Activated T-helper 2 cell treated with anti-CD3 and anti-CD28 coated beads, Interferon-gamma antibody, Interleukin-2, Interleukin-4, amounts not matched to agents 10 μg/mL and 5 μg/mL and 100 μg/mL, durations not matched to agents 14 hours and 24 hours and 36 hours (primary cell): ENCODE measurements at places on chromosomes 5 and 9.

GRCh38 chr9:129886226-129887174 is 51.2 kb downstream of the USP20 start:
- DNase-seq = peak; percentile 56

- DNase-seq = no peak
These were observed 70.9 kb upstream of the SPOCK1 start for GRCh38 chr5:137570070-137570469.

DNA sequence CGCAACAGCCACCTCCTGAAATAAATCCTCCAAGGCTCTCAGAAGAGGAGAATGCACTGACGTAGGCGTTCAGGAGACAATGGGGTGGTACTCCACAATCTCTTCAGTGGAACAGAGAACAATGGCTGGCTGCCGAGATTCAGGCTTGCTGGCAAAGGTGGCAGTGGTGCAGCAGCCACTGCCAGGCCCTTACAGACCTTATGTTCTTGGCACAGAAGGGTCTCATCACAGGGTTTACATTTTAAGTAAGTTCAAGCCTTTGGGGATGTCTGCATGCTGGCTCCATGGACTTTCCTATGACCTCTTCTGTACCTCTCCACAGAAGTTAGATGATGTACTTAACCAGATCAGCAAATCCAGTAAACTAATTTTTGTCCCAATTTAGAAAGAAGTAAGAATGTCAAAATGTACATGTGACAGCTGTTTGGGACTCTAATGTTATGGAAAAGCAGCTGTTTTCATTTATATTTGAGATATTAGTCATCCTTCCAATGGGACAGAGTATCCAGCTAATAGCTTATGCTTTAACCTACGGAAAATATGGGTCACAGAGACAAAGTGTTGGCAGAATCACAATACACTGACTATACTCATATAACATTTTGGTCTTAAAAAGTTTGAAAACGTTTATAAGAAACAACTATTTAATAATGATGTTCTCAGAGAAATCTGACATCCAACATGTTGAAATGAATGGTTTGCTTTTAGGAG is 180.9 kb downstream of the MAPKAP1 start:
- no peak for DNase-seq

DNA sequence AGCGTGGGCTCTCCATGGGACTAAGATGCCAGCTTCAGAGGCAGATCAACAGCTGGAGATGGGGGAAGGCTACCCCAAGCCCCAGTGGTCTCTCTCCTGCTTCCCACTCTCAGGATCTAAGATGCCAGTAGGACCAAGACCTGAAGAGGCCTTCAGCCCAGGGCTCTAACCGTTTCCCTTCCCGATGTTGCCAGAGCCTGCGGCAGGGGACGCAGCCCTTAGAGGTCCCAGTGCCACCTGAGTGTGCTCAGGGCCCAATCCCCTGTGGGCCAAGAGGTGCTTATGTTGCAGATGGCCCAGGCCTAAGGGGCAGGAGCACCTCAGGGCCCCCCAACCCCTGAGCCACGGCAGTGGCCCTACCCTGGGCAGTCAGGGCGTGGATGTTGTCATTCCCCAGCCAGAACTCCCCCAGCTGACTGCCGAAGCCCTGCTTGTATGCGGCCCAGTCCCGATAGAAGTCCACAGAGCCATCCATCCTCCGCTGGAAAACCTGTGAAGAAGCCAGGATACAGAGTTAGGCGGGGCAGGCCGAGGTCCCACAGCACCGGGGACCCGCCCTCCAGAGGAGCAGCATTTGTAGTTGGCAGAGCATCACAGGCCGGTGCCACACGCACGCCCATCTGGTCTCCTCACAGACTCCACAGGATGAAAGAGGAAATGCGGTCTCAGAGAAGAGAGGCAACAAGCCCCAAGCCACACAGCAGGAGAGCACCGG is 5.4 kb downstream of the FCN1 start:
- no peak for DNase-seq

- no peak for DNase-seq
These were observed 304.7 kb upstream of the NREP start for GRCh38 chr5:112061666-112062065.

DNA sequence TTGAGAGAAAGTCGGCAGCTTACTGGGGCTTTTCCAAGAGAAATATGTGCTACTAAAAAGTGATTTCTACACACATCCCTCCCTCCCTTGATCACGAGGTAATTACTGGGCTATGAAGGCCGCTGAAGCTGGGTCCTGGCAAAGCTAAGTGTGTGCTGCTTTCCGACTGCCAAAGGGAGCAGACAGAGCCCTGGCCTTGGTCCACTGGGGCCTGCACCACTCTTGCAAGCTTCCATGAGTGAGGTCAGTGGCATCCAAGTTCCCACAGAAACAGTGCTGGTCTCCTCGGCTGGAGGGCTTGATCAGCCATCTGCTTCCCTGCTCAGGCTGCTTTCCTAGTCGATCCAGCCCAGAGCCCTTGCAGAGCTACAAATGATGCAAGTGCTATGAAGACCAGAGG is 154.8 kb upstream of the LHFPL2 start:
- DNase-seq = no peak

GRCh38 chr5:149257131-149257530 is 14.5 kb upstream of the AFAP1L1 start:
- no peak for DNase-seq

GRCh38 chr9:13480693-13481092 is 201.2 kb upstream of the MPDZ start:
- no peak for DNase-seq

DNA sequence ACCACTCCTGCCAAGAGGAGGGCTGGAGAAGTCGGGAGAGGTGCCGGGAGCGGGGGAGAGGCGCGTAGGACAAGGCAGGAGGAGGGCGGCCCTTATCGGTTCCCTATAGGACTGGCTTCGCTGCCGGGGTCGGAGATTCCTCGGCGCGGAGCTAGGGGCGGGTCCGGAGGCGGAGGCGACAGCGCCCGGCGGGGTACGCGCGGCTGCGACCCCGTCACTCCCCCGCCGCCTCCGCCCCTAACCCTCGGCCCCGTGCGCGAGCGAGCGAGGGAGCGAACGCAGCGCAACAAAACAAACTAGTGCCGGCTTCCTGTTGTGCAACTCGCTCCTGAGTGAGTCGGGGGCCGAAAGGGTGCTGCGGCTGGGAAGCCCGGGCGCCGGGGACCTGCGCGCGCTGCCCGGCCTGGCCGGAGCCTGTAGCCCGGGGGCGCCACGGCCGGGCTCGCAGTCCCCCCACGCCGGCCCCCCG is 2.0 kb downstream of the GLIS3 start:
- peak; percentile 33 for DNase-seq

DNA sequence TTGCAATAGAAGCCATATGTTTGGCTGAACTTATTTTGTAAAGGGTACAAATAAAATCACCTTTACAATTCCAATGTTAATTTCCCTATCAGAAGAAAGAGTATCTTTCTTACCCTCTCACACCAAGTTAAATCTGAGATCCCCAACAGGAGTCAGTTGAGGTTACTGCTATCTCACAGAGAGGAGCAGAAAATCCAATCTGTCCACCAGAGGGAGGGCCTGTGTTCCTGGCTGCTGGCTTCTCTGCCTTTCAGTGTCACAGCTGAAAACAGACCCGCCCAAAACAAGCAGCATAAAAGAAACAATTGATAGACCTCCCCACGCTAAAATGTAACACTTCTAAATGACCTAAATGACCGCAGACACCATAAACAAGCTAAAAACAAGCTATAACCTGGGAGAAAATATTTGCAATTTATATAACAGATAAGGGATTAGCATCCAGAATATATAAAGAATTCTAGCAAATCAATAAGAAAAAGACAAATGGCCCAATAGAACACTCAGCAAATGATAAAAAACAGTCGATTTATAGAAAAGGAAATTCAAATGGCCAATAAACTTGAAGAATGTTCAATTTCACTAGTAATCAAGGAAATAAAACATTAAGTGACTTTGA is 24.5 kb upstream of the MVB12B start:
- peak; percentile 26 for DNase-seq

DNA sequence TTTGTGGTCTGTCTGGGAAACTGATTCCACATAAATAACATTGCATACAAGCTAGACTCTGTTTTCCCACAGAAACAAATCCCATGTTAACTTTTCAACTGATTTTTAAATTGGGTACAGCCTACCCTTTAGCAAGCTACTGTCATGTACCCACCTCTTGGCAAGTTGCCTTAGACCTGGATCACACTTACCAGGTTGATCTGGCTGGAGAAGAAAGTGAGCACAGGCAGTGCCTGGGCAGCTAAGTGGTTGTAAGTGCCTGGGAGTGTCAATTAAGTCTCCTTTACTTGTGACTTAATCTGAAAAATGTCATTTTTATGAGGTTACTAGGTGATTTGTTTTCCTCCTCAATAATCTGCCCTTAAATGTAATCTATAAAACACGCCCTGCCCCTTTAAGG is 336.4 kb downstream of the ARL15 start:
- DNase-seq = no peak

DNA sequence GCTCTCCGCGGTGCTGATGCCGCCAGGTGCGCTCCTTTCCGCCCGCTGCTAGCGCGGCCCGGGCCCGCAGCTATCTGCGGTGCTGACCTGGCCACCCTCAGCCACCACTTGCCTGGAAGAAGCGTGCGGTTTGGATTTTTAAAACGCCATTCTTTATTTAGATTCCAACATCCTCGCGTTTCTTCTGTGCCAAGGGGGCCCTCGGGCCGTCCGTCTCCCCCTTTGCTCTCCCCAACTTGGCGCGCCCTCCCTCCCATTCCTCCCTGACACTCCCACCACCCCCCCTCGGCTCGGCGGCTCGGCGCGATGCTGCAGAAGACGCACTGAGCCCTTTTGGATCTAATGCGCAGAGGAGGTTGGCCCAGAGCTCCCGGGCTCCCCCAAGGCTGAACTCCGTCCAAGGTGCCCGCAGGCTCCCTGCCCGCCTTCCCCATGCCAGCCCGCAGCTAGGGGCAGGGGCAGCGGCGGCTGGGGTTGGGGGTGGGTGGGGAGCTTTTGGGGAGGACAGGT is at the start of gene BARHL1:
BARHL1 (plus strand) TSS at position 331 of the 510 bp plus-strand sequence. CDS start 192 bp downstream, outside the sequence.
- DNase-seq = no peak

DNA sequence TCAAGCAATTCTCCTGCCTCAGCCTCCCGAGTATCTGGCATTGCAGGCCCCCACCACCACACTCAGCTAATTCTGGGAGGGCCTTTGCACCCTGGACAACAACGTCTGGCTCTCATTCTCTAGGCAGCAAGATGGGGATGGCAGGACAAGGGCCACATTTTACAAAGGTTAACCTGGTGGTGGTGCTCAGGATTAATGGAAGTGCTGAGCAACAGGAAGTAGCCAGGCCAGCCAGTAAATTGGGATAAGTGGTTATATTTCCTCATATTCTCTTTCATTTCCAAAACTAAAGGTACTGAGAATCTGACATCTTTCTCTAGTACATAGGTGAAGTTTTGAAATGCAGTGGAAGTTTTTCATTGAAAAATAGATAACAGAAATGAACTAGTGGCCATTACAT is 24.7 kb upstream of the ASPN start:
- no peak for DNase-seq

DNA sequence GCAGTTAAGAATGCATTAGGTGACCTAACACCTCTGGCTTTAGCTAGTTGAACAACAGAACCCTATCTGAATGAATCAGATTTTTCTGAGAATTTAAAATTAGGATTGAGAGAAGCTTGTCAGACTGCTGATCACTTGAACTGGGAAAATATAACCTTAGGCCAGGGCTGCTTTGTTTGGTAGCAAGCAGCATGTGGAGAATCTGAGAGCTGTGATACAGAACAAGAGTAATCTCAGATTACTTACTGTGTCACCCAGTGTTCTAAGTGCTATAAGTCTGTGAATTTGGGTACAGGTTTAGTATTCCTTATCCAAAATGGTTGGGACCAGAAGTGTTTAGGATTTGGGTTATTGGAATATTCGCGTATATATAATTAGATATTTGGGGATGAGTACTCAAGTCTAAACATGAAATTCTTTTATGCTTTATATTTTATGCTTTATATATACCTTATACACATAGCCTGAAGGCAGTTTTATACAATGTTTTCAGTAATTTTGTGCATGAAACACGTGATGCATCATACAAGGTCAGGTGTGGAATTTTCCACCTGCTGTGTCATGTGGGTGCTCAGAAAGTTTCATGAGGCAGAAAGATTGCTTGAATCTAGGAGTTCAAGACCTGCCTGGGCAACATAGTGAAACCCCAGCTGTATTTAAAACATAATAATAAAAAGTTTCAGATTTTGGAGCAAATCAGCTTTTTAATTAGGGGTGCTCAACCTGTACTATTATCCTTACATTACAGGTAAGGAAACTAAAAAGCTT is 8.3 kb upstream of the CHD1 start:
- DNase-seq = no peak

DNA sequence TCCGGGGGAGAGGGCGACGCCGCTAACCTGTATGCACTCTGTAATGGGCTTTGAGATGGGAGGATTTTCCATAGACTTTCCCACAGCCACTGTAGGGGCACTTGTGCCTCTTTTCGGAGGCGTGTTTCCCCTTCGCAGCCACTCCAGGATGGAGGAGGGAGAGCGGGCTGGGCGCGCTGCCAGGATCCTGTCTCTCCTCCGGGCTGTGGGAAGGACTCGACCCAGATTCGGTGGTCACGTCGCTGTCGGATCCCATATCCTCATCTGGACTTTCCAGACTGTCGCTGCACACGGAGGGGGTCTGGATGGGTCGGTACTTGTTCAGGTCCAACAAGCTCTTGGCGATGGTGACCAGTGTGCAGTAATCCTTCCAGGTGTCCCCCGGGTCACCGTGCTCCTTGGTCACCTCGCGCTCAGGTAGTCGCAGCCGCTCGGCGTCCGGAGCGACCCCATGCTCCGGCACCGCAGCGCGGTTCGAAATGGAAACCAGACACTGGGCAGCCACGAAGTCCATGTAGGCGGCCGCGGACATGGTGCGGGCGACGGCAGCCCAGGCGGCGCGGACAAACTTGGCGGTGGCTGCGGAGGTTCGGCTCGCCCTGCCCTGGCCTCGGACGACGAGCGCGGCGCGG is 1.5 kb downstream of the KLF9 start:
- DNase-seq = no peak

GRCh38 chr5:108655750-108656450 is 91.8 kb upstream of the FER start:
- no peak for DNase-seq

DNA sequence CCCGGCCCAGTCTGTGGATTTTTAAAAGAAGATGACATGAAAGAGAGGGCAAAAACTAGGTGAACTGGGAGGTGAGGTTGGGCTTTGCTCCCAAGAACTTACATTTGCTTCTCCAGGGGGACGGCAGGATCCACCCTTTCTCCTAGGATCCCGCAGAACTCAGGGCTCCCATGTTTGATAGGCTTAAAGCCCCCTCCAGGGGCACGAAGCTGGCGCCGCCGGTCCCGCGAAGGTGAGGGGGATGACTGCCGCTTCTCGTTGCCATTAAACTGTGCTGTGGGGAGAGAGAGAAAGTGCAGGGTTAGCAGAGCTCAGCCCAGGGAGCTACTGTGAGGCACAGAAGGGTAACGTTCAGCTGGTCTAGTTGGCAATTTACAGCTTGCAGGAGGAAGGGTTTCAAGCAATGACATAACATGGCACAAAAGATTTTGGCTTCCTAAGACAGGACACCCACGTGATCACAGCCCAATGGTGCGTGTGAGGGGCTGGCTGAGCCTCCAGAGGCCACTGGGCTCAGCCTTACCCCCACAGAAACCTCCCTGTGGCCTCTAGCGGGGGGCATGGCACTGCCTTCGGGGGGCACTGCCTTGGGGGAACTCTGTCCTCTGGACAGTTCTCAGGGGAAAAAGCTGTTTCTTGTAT is 52.0 kb upstream of the SLC25A51 start:
- DNase-seq = no peak
